Transverse colon (tissue), 4 donors: ENCODE measurements at places on chromosomes 2 and 18. TPM values are rescaled to one million over a fixed set of nuclear protein-coding genes. Genes with fewer than 3 reads are reported as not detected.

GRCh38 chr2:225600865-225601264 is 201.4 kb downstream of the NYAP2 start:
- no peak overlapping the region for H3K4me3 ChIP-seq
- no peaks in the 10 kb centered on the region for H3K27me3 ChIP-seq
- no peaks in the 10 kb centered on the region for H3K36me3 ChIP-seq
- H3K27ac ChIP-seq, result no peak overlapping the region
- no peaks in the 10 kb centered on the region for H3K4me1 ChIP-seq
- DNase-seq, result no peak

SRD5A2 gene
- total RNA-seq, result not detected

- no peaks in the 10 kb centered on the region for H3K36me3 ChIP-seq
- DNase-seq, result peak; percentile 38
- H3K4me1 ChIP-seq, result no peaks in the 10 kb centered on the region
- H3K4me3 ChIP-seq, result no peak overlapping the region
- H3K27me3 ChIP-seq, result no peaks in the 10 kb centered on the region
These were observed 53.4 kb upstream of the SCN1A start for GRCh38 chr2:166180951-166181812.

GRCh38 chr2:233817361-233817911 is 36.9 kb downstream of the HJURP start:
- H3K4me3 ChIP-seq, result no peak overlapping the region
- H3K27ac ChIP-seq, result no peak overlapping the region
- H3K4me1 ChIP-seq, result no peaks in the 10 kb centered on the region
- no peak for DNase-seq
- H3K36me3 ChIP-seq, result no peaks in the 10 kb centered on the region
- H3K27me3 ChIP-seq, result no peaks in the 10 kb centered on the region

KHK gene
- 2.8 TPM for total RNA-seq

OTOF gene
- 0.37 TPM for total RNA-seq
